Cardiac muscle cell (in vitro differentiated cells and primary cell): ENCODE measurements at places on chromosomes 5 and 9. TPM values are rescaled to one million over a fixed set of nuclear protein-coding genes. Genes with fewer than 3 reads are reported as not detected.

DNA sequence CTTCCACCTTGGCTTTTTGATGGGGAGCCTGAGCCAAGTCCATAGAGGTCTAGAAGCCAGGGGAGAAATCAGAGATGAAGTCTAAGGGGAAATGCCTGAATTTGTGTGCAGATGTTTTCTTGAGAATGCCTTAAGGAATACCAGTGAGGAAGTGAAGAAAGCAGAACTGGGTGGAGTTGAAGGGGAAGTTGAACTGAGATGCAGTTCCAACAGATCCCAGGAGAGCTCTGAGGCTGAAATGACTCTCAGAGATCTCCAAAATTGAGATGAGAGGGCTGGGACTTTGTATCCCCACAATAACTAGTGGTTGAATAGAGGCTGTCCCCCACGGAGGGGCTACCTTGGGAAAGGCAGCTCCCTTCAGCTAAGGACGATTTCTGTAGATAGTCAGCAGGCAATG, 197.1 kb downstream of the ZNF462 start:
- H3K27me3 ChIP-seq: no peaks in the 10 kb centered on the region
- no peaks in the 10 kb centered on the region for H3K36me3 ChIP-seq
- DNase-seq: no peak
- no peaks in the 10 kb centered on the region for H3K4me1 ChIP-seq

DNA sequence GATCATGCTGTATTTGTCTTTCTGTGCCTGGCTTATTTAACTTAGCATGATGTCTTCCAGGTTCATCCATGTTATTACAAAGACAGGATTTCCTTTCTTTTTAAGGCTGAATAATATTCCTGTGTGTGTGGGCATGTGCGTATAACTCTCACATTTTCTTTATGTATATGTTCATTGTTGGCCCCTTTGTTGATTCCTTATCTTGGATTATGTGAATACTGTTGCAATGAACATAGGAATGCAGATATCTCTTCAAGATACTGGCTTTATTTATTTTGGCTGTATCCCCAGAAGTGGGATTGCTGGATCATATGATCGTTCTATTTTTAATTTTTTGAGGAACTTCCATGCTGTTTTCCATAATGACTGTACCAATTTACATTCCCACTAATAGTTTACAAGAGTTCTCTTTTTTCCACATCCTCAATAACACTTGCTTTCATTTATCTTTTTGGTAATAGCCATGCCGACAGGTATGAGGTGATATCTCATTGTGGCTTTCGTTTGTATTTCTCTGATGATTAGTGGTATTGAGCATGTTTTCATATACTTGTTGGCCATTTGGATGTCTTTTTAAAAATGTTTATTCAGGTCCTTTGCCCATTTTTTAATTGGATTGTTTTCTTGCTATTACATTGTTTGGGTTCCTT, 38.0 kb downstream of the CREBRF start:
- no peak for DNase-seq
- peaks cover 5% of the 10 kb centered on the region for H3K4me1 ChIP-seq
- no peaks in the 10 kb centered on the region for H3K27me3 ChIP-seq
- no peak overlapping the region for H3K27ac ChIP-seq
- no peak overlapping the region for H3K4me3 ChIP-seq

- no peaks in the 10 kb centered on the region for H3K36me3 ChIP-seq
- peaks cover 10% of the 10 kb centered on the region for H3K4me1 ChIP-seq
- H3K27me3 ChIP-seq: no peaks in the 10 kb centered on the region
- no peak for DNase-seq
Observed at GRCh38 chr9:110157823-110158664, 49.9 kb downstream of the C9orf152 start.

DNA sequence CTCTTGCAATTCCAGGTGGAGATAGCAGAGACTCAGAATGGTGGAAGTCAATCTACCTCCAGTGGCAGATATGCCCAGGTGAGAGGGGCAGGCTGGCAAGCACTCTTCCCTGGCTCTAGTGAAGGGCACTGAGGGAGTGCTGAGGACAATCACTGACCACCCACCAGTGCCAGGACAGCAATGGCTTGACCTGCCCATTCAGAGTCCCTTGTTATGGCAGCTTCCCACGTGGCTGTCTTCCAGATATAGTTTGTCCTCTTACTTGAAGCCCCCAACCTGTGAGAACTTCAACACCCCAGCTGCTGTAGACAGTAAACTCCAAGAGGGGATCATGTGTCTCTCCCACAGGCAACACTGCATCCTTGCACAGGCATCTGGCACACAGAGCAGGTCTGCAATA, 104.7 kb downstream of the LHFPL2 start:
- no peaks in the 10 kb centered on the region for H3K27me3 ChIP-seq
- no peak overlapping the region for H3K4me3 ChIP-seq
- no peak for DNase-seq

GRCh38 chr5:883475-884181, 9.0 kb downstream of the BRD9 start:
- no peaks in the 10 kb centered on the region for H3K4me1 ChIP-seq
- H3K4me3 ChIP-seq: no peak overlapping the region
- no peak overlapping the region for H3K27ac ChIP-seq
- H3K27me3 ChIP-seq: no peaks in the 10 kb centered on the region

DNA sequence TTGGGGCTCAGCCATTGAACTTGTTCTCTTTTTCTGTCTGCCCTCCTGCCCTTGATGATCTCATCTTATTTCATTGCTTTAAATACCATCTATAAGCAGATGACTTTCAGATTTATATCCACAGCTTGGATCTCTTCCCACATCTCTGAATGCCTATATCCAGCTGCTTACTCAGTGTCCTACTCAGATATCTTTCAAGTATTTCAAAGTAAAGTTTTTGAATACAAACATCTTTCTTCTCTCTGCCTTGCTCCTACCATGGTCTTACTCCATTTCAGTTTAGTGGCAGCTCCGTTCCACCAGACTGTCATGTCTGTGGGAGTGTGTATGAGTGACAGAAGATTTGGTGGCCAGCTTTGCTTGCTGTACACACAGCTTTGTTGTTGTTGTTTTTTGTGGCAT, 59.7 kb downstream of the ERBIN start:
- H3K36me3 ChIP-seq: no peaks in the 10 kb centered on the region
- no peak overlapping the region for H3K27ac ChIP-seq
- no peaks in the 10 kb centered on the region for H3K27me3 ChIP-seq
- DNase-seq: peak; percentile 27
- H3K4me1 ChIP-seq: no peaks in the 10 kb centered on the region
- H3K4me3 ChIP-seq: no peak overlapping the region

DNA sequence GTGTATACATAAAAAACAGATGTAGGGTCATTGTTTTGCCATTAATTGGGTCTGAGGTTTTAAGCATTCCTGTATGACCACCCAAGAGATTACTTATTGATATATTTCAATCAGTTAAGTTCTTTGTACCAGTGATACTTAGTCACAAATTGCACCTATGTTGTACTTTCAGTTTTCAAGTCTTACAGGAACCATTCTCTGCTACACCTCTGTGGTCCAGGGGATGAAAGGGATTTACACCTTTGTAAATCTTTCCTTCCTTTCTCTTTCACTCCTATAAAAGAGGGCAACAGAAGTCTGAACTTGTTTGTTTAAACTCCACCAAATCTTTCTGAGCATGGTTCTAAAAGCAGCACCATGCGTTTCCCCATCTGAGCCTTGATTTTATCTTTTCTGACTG, 86.1 kb downstream of the DEPDC1B start:
- no peaks in the 10 kb centered on the region for H3K36me3 ChIP-seq
- H3K27ac ChIP-seq: no peak overlapping the region
- no peak for DNase-seq
- H3K27me3 ChIP-seq: no peaks in the 10 kb centered on the region

GRCh38 chr5:61330341-61330844, 1.7 kb upstream of the ZSWIM6 start:
- no peaks in the 10 kb centered on the region for H3K27me3 ChIP-seq
- DNase-seq: peak; percentile 58
- H3K27ac ChIP-seq: peak overlapping the region; percentile 85
- H3K4me1 ChIP-seq: peaks cover 23% of the 10 kb centered on the region

DNA sequence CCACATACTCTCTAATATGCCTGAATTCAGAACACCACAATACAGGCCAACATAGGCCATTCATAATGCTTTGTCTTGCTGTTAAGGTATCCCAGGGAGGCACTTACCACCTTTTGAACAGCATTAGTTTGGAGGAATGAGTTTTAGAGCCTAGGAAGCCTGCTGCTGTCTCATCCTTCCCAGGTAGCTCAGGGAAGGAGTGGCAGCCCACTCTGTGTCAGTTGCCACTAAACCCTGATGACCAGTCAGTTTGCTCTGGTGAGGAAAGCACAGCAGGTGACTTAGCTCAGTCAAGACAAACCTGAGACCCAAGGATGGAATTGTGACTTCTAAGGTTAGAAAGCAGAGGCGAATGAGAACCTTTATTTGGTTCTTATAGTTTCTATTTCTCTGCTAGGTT, 337.4 kb upstream of the ATP10B start:
- H3K27me3 ChIP-seq: no peaks in the 10 kb centered on the region
- no peak overlapping the region for H3K27ac ChIP-seq
- H3K4me3 ChIP-seq: no peak overlapping the region
- no peaks in the 10 kb centered on the region for H3K4me1 ChIP-seq
- DNase-seq: no peak
- H3K36me3 ChIP-seq: no peaks in the 10 kb centered on the region

DNA sequence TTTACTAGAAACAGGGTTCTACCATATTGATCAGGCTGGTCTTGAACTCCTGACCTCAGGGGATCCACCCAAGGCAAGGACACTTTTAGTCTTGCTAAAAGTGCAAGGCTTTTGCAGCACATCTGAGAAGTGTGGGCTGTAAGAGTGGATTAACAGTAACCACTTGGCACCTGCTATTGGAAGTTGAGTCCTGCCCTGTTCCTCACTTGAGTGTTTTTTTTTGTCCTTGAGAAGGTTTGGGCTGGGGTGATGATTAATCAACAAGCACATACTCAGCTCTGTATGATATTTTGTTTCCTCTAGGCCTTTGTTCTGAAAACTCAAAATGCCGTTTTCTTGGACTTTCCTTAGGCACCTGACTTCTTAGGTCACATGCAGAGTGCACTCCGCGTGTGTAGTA, 37.4 kb downstream of the SNX30 start:
- H3K4me3 ChIP-seq: no peak overlapping the region
- no peaks in the 10 kb centered on the region for H3K4me1 ChIP-seq
- H3K27ac ChIP-seq: no peak overlapping the region

GRCh38 chr5:172082180-172082579, 75.7 kb upstream of the FBXW11 start:
- H3K4me3 ChIP-seq: no peak overlapping the region
- no peaks in the 10 kb centered on the region for H3K4me1 ChIP-seq
- no peaks in the 10 kb centered on the region for H3K27me3 ChIP-seq
- no peak overlapping the region for H3K27ac ChIP-seq

- no peak overlapping the region for H3K4me3 ChIP-seq
- peak overlapping the region; percentile 37 for H3K27ac ChIP-seq
- DNase-seq: peak; percentile 66
- H3K36me3 ChIP-seq: peaks cover 24% of the 10 kb centered on the region
- no peaks in the 10 kb centered on the region for H3K4me1 ChIP-seq
- H3K27me3 ChIP-seq: no peaks in the 10 kb centered on the region
Observed at GRCh38 chr5:98905857-98906688, 22.7 kb downstream of the CHD1 start.

GRCh38 chr5:137072361-137073115, 426.6 kb downstream of the SPOCK1 start:
- no peaks in the 10 kb centered on the region for H3K27me3 ChIP-seq
- peaks cover 11% of the 10 kb centered on the region for H3K4me1 ChIP-seq
- H3K36me3 ChIP-seq: no peaks in the 10 kb centered on the region
- DNase-seq: peak; percentile 67
- no peak overlapping the region for H3K27ac ChIP-seq

GRCh38 chr9:33024126-33024965, 727 bp upstream of the DNAJA1 start:
- peaks cover 21% of the 10 kb centered on the region for H3K4me1 ChIP-seq
- peak overlapping the region; percentile 84 for H3K4me3 ChIP-seq
- no peak for DNase-seq
- H3K27me3 ChIP-seq: no peaks in the 10 kb centered on the region

Gene PLAC8L1
- not detected in 2 replicates for total RNA-seq

Gene MAMDC2
- 0.32 and 0.54 TPM in 2 replicates for total RNA-seq
